ENCODE measurements at places on chromosomes 3 and 15.

DNA sequence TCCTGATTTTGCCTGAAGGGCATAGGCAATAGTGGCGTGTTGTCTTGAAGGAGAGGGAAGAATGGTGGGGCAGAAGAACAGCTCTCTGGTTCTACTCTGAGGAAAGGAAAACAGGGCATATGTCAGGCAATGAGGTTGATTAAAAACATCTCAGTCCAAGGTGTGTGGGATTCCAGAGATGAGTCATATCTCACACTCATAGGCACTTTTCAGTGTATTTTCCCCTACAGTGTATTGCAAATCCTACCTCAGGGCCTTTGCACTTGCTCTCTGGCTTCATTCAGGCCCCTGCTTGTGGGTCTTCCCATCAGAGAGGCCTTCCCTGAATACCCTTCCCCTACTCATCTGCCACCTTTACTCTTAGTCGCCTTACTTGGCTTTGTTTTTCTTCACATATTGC lies 107.8 kb downstream of the SLCO3A1 start:
- no peak for ATAC-seq

GRCh38 chr3:6449099-6449498 lies 411.8 kb upstream of the GRM7 start:
- no peak for ATAC-seq

- ATAC-seq = no peak
These were observed 20.2 kb downstream of the ICE2 start for GRCh38 chr15:60458721-60459120.

DNA sequence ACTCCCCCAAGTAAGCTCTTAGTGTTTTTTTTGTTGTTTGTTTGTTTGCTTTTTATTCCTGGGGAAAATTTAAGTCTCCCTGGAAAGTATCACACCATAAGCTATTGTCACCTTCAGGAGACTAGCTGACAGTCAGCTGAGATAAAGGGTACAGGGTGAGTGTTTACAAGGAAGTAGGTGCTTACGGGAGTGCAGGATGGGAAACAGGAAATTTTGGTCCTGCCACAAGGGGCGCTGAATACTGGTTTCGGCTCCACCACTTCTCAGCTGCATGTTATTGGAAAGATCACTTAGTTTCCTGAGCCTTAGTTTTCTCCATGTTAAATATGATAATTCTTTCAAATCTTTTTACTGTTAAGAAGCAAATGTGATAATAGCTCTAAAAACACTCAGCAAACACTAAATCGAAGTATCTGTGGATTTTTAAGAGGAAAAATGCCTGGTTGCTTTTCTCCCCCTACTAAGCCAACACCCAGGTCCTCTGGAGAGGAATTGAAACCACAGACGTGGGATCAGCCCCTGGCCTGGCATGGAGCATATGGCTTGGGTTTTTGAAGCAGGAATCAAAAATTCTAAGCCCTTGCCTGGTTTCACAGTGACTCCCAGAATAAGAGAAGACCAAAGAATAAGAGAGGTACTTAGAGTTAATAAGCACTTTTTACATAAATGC lies 90.7 kb downstream of the SCN11A start:
- ATAC-seq = no peak

GRCh38 chr3:17985658-17986347 lies 243.4 kb upstream of the TBC1D5 start:
- no peak for ATAC-seq

- no peak for ATAC-seq
These were observed 118.1 kb downstream of the EBLN2 start for GRCh38 chr3:73179601-73180000.

DNA sequence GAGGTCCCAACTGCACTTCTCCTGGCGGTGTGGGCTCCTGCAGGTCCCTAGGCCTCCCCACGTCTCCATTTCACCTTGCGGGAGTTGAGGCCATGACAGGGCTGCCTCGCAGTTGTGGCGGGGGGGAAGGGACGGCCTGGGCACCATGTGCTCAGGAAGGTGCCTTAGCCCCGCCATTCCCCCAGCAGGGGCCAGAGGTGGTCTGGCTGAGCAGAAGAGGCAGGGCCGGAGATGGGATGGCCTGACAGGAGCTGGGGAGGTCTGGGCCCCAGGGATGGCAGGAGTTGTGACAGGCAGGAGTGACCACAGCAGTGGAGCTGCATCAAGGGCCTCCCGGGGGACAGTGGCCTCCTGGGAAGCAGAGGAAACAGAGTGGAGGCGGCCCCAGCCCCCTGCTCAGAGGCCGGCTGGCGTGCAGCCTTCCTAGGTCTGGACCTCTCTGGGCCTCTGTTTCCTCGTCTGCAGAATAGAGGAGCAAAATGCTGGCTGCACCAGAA lies 18.7 kb upstream of the KLF15 start:
- no peak for ATAC-seq

DNA sequence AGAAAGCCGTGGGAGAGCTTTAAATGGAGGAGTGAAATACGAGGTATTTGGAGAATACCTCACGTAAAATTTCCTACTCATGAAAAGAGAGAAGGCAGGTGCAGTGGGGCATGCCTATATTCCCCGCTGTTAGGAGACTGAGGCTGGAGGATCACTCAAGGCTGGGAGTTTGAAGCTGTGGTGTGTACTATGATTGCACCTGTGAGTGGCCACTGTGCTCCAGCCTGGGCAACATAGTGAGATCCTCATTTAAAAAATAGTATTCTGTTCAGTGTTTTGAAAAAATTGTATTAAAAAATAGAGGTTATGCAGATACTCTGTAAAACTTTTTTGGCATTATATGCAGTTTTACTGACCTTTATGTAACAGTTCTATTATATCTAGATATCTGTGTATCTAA lies 20.0 kb downstream of the UBE2E1 start:
- no peak for ATAC-seq

GRCh38 chr3:151146071-151146730 lies 56.8 kb downstream of the GPR171 start:
- ATAC-seq = peak; percentile 77

- no peak for ATAC-seq
These were observed 56.4 kb downstream of the SPTSSB start for GRCh38 chr3:161314836-161315395.

GRCh38 chr15:79442911-79443310 lies 10.8 kb downstream of the MINAR1 start:
- ATAC-seq = no peak

- ATAC-seq = no peak
These were observed 24.5 kb downstream of the CYFIP1 start for GRCh38 chr15:22955544-22956119.

DNA sequence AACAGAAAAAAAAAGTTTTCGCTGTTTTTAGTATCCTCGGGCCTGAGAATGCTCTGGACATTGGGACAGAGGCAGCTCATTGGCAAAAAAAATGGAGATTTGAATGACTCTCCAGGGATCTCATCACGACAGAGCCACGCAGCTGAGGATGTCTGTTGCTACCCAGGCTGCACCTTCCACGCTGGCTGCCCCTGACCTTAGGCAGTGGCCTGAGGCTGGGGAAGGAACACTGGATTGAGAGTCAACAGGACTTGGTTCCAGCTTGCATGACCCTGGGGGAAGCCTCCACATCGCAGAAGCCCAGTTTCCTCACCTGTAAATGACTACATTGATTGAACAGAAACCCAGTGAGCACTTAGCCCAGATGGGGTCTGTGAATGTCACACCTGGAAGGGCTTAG lies 8.7 kb upstream of the ACSBG1 start:
- ATAC-seq = no peak

DNA sequence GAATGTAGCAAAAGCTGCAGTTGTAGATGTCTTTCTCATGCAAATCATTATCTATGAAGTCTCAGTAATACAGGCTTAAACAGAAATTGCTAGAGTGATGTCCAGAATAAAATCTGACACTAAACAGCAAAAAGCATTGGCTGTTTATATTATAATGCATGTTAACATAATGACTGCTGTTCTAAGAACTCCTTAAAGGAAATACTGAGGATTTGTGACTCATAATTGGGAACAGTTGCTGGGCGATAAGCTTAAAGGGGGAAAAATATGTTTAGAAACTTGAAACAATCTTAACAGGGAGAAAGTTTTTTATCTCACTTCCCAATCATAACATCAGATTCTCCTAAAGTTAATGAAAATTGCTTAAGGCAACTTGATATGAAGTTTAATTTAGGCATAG lies 17.5 kb downstream of the TIPARP start:
- no peak for ATAC-seq

- ATAC-seq = peak; percentile 28
These were observed 20.9 kb downstream of the RAF1 start for GRCh38 chr3:12643010-12643380.

GRCh38 chr3:177524742-177525141 lies 327.5 kb upstream of the TBL1XR1 start:
- ATAC-seq = no peak

Measured in gastroesophageal sphincter (tissue), 4 donors.